ENCODE measurements at places on chromosomes 3 and 15. TPM values are rescaled to one million over a fixed set of nuclear protein-coding genes. Genes with fewer than 3 reads are reported as not detected.

Gene PLSCR2
- total RNA-seq = not detected

Gene NR1I2
- under 0.01 TPM for total RNA-seq

Gene SLC35G2
- total RNA-seq = 8.5 TPM

Gene SCN11A
- total RNA-seq = under 0.01 TPM

Gene TMEM43
- 87.1 TPM for total RNA-seq

Gene PXK
- total RNA-seq = 56.8 TPM

Gene LDHAL6B
- total RNA-seq = not detected

Gene BOC
- total RNA-seq = 3.9 TPM

Gene FANCD2
- total RNA-seq = 2.1 TPM

Gene SCAMP5
- 0.50 TPM for total RNA-seq

Data from fibroblast of lung (primary cell).